ENCODE measurements at places on chromosomes 11 and 22.
A peak's percentile ranks its signal among the peaks of the same experiment; 100 is the strongest.

DNA sequence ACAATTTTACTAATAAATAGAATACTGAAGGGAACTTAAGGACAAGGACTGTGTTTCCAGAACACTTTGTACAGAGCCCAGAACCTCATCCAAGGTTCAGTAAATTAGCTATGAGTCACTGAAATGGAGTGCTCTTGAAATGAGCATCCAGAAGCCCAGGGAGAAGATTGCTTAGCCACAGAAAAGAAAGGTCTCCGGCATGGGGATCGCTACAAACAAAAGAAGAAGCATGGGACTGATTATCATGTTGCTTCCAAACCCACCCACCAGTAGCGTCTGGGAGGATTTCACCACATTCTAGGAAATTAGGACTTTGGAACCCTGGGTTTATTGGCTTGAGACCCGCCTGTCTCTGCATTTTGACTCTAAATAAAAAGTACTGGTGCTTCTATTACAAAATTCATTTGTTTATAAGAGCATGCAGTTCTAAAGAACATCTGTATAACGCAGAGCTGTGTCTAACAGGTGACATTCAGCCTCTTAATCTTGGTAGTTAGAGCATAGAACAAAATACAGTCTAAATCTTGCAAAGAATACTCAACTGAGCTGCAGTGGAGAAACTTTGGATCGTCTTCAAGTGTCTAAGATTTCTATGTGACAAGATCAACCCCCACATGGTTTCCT lies 35.9 kb upstream of the SESN3 start:
- no peak for DNase-seq

DNA sequence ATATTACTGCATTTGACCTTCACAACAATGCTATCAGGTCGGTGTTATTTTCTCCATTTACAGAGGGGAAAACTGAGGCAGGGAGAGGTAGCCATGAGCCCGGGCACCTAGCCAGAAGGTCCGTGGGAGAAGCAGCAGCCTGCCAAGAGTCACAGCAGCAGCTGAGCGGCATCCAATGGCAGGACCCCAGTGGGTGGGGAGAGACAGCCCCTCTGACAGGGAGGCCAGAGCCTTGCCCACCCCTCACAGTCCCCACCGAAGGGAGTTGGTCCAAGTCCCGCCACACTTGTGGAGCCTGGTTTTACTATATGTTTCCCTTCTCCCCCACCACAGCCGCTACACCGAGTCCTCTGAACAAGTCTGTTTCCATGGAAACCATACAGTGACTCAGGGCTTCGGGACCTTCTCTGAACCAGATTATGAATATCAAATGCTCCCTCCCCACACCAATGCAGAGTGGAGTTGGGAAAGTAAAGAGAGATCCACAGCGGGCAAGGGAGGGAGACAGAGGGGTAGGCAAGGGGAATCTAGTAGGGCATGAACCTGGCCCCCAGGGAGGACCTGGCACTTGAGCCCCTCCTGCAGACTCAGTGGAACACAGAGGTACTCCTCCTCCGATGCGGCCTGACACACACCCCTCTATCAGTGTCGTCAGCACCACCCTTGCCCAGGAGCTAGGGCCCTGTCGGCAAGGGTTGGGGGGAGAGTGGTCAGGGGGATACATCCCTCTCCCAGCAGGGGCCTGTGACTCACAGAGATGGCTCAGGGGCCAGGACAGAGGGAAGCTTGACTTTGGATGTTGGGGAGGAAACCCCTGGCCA lies 2.5 kb downstream of the CHST1 start:
- no peak for DNase-seq

- DNase-seq: no peak
Measured at GRCh38 chr11:57391111-57391510, 661 bp upstream of the PRG2 start.

GRCh38 chr22:27283714-27284113 lies 517.8 kb downstream of the MN1 start:
- no peak for DNase-seq

DNA sequence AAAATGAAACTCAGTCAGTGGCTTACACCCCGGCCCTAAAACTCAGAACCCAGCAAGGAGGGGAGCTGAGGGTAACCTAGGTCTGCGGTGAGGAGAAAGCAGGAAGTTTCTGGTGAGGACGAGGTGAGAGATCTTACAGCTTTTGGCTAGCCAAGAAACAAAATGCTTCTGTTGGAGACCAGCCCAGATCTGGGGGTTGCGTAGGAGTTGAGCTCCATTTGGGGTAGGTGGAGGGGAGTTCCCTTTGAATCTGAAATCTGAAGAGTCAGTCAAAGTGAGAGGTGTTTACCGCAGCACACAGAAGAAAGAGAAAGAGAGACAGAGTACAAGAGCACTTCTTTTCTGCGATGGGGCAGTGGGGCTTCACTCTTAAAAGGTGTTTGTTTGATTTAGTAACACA lies 29.6 kb downstream of the EHF start:
- DNase-seq: peak; percentile 72

DNA sequence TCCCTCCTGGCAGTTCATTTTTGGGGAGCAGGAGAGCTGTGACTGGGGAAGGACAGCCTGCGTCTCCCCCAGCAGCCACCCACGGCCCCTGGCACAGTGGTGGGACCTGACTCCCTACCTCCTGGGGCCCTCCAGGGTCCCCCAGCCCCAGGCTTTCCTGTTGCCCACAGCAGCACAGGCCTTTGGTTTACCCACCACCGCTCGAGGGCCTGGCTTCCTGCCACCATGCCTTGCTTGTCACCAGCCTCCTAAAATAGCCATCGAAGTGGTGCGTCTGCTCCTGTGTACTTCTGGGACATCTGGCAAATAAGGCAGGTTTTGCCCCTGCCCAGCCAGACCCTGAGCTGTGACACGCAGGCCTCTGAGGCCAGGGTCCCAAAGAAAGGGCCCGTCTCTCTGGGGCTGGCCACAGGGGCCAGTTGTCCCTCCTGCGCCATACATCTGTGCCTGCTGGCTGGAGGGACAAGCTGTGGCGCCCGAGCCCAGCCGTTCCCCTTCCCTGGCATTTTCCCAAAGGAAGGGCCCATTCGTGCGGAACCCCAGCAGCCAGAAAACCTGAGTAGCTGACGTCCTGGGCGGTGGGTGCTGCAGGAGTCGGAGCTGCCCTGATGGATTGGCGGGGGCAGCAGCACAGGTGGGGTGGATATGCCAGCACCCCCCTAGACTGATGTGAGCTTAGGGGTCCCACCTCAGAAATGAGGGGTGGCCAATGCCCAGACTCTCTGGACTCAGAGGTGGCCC lies 14.6 kb downstream of the PHLDA2 start:
- DNase-seq: no peak

GRCh38 chr11:76086743-76087635 lies 119.3 kb downstream of the WNT11 start:
- DNase-seq: no peak

GRCh38 chr11:68153742-68154141 lies 32.6 kb upstream of the CHKA start:
- DNase-seq: no peak

- DNase-seq: no peak
Measured at GRCh38 chr11:105227363-105227762, 87.8 kb upstream of the CARD18 start.

- peak; percentile 81 for DNase-seq
Measured at GRCh38 chr11:66081505-66081904, 11.4 kb downstream of the PACS1 start.

GRCh38 chr11:6563121-6563619 lies 40.2 kb downstream of the RRP8 start:
- DNase-seq: no peak

DNA sequence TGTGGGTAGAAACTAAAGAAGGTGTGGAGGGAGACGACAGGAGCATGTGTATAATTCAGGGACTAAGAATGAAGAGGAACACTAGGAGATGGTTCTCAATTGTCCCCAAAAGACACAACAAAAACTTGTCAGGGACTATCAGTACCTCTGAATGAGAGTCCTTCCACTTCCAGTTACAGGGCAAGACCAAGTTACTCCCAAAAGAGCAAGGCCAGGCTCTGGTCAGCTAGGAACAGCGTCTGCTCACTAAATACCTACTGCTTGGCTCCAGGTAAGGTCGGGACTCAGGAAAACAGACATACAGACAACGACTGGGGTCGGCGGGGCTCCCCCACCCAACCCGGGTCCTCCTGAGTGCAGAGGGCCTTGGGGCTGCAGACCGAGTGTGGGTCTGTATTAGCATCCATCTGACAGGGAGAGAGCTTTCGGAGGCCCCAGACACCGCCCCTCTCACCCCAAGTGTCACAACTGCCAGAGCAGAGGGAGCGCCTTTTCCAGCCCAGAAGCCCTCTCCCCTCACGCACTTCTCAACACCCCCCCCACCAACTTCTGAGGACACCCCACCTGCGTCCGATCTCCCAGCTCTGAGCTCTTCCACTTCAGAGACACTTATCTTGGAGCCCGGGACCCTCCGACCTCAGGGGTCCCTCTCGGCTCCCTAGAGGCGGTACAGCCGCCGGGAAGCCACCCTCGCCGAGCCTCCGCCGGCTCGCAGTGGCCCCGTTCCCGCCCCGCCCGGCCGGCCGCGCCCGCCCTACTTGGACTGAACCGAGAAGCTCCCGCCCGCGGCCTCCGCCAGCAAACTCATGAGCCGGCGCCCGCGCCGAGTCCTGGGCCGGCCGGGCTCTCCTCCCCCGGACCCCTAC lies 522 bp downstream of the RHOG start:
- DNase-seq: peak; percentile 46

GRCh38 chr11:12144330-12145174 lies 34.2 kb downstream of the MICAL2 start:
- DNase-seq: no peak

GRCh38 chr22:46399251-46400024 lies 63.9 kb downstream of the TRMU start:
- no peak for DNase-seq

DNA sequence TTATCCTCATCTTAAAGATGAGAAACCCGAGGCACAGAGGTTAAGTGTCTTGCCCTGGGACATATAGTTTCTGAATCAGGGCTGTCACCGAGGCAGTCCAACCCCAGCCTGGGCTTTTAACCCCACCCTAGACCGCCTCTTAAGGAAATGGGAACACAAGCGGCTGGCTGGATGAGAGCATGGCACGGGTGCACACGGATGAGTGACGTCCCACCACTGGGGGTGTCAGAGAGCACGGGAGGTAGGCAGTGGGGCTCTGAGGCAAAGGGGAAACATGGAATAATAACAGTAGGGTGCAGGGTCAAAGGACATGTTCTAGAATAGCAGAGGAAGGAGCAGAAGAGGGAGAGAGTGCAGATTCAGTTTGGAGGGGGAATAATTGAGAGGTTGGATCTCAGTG lies 22.3 kb downstream of the PPFIBP2 start:
- no peak for DNase-seq

GRCh38 chr11:50098186-50098725 lies 65.6 kb downstream of the OR4C45 start:
- no peak for DNase-seq

GRCh38 chr22:27540656-27541396 lies 260.7 kb downstream of the MN1 start:
- DNase-seq: no peak

DNA sequence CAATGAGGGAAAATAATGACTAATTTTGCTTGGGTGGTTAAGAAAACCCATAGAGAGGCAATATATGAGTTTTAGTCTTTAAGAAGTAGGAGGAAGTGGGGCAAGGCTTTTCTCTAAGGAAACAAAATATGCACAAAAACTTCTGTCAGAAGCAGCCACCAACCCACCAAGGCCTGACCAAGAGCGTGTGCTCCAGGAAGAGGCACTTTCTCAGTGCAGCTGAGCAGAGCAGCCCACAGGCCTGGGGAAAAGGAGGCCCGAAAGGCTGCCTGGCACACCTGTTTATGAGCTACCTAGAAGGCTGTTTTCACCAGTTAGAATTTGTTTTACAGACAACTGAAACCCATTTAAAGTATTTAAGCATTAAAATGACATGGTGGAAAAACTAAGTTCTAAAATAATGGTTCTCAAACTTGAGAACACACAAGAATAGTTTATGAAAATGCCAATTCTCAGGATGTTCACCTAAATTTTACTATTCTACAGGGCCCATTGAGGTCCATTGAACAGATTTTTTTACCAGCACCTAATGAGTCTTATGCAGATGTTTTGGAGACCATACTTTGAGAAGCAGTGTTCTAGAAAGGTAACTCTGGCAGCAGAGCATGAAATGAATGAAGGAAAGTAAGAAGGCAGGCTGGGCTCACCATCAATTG lies 160.5 kb upstream of the DDI1 start:
- no peak for DNase-seq

DNA sequence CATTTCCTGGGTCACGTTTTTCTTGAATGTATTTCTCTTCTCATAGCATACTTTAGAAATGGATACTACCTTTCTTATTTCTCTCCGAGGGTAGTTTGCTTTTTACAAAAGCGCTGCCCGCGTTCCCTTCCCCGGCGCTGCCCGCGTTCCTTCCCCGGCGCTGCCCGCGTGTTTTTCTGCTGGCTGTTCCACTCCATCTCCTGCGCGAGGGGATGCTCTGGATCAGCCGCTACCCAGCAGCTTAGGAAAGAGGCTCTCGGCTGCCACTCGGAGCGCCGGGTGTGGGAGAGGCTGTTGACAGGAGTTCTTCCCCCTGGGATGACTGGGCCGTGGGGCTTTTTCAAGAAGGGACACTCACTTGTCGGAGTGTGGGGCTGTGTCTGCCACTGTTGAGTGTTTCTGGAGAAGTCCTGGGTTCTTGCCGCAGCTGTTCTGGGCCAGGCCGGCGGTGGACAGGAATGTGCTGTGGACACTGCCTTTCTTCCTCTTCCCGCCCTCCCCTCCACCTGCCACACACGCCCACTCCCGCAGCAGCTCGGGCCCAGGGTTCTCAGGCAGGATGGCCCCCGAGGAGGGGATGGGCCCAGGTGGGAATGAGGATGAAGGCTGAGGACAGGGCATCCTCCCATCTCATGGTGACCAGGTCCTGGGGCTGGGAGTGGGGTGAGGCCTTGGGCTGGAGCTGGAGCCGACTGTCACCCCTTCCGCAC lies 30.6 kb downstream of the GLB1L2 start:
- DNase-seq: no peak

DNA sequence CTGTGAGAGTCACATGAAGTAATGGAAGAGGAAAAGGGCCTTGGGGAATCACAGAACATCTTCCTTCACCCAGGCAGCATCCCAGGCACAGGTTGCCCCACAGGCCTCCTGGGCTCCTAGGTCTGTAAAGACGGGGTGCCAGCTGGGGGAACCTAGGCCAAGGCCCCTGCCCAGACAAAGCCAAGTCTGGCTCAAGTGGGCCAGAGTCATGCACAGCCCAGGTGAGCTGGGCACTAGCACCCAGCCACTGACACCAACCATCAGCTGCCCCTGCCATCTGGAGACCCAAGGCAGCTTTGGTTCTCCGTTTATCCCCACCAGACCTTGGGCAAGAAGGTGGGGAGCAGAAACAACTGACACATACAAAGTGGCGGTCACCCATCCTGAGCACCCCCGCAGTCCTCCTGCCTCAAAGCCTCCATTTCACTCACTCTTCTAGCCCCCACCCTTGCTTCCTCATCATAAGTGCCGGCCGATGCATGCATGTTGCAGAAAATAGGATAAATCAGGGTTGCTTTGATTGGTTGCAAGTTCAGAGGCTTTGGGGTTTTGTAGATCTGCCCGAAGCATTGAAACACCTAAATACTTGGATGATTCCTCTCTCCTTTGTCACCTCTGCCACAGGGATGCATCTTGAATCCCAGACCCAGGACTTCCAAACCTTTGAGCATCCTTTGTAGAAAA lies 26.5 kb upstream of the TMPRSS4 start:
- no peak for DNase-seq

- no peak for DNase-seq
Measured at GRCh38 chr11:106378513-106379179, 301.2 kb downstream of the AASDHPPT start.
